B cell (primary cell): ENCODE measurements at places on chromosomes 13 and 19.

DNA sequence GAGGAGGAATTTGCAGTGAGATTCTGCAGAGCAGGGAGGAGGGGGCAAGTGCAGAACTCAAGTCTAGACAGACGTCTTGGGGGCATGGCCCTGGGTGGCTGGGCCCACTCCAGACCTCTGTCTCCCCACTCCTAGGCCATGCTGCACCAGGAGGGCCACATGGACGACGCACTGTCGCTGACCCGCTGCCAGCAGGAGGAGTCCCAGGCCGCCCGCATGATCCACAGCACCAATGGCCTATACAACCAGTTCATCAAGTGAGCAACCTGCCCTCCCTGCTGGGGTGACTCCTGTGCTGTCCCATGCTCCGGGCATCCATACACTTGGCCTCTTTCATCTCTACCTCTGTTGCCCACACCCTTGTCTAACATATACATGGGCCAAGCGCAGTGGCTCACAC lies 18.1 kb downstream of the RYR1 start:
- no peak for DNase-seq

DNA sequence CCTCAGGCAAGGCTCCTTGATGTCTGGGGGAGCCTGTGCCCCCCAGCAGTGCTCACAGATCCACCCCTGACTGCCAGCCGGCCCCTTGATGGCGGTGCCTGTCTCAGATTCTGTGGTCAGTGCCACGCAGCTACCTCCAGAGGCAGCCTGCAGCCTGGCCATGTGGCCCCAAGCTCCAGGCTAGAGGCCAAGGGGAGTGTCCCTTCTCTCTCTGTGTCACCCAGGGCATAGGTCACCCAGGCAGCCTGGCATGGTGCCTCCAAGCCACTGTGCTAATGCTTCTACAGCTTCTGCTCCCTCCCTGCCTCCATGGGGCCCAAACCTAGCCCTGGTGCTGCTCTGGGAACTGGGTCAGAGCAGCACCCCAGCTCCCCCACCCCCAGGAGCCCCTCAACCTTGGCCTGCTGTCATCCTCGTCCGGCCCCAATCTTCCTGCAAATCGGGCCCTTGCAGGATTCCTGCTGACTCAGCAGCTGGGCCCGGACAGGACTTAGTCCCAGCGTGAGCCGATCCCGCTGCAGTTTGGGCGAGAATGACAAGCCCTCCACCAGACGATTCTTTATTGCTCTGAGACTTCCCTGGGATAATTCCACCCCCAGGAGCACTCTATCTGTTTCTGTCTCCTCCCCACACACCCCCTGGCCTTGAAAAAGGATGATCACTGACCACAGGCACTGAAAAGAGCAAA lies 2.8 kb upstream of the ARL11 start:
- DNase-seq, result no peak

GRCh38 chr19:35642798-35643254 lies 1.3 kb downstream of the ETV2 start:
- DNase-seq, result no peak

DNA sequence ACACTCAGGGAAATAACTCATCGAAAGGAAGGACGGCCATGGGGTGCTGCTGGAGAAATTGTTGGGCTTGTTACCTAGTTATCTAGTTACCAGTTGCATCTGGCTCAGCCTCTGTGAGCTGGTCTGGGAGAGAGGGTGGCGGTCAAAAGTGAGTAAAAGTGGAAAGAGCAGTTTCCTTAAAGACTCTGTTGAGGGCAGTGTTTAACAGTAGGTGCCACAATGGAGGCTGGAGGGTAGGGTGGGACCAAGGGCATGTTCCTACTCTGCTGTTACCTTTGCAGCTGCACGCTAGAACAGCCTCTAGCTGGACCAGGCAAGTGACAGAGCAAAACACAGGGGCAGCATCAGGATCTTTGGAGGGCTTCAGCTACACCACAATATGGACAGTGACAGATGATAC lies 228.8 kb upstream of the STARD13 start:
- no peak for DNase-seq
